ENCODE measurements at places on chromosomes 11 and 22.

DNA sequence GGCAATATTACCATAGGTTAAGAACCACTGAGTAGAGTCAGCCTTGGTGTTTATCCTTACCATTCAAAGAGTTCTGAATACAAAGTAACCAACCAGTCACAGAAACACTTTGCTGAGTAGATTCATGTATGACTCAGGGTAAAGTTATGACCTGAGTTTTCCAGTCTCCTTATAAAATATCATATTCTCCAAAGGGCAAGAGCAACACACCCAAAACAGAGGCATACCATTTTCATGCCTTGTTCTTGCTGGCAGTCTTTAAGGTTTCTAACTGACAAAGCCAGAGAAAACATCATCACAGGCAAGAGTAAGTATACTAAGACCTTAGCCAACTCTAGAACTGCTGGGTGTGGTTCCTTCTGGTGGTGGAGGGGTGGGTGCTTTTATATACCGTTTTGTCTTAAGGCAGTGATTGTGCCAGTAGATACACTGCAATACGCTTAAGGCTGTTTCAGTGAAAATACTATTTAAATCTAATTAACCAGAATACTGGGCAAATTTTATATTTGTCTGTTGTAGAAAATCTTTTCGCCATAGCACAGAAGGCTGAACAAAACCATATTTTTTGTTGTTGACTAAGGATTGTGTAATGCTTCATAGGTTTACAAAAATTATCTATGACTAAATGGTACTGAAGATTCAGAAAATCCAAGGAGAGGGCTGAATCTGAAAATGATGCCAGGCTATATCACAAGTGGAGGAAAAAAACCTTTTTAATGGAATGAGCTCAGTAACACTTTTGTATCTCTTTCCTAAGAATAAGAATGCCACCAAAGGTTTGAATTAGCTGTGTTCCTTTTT, 3.0 kb downstream of the ATL3 start:
- peaks cover 20% of the 10 kb centered on the region for H3K4me1 ChIP-seq
- H3K27me3 ChIP-seq, result no peaks in the 10 kb centered on the region
- no peaks in the 10 kb centered on the region for H3K36me3 ChIP-seq
- H3K27ac ChIP-seq, result peak overlapping the region; percentile 32
- H3K4me3 ChIP-seq, result no peak overlapping the region

- H3K4me1 ChIP-seq, result peaks cover 9% of the 10 kb centered on the region
- no peaks in the 10 kb centered on the region for H3K27me3 ChIP-seq
- DNase-seq, result no peak
- no peak overlapping the region for H3K27ac ChIP-seq
- H3K36me3 ChIP-seq, result no peaks in the 10 kb centered on the region
- H3K4me3 ChIP-seq, result no peak overlapping the region
These were observed 18.1 kb upstream of the SCARF2 start for GRCh38 chr22:20455709-20456063.

GRCh38 chr11:12007769-12008737, at the start of gene DKK3:
DKK3 (minus strand) TSS chr11:12008626; CDS start chr11:12008582, 44 bp downstream.
- peak within 1 kb of the TSS; percentile 73 for H3K4me3 ChIP-seq
- peaks cover 77% of the 10 kb centered on the region for H3K27me3 ChIP-seq
- no peak for DNase-seq
- H3K4me1 ChIP-seq, result peaks cover 4% of the 10 kb centered on the region
- no peaks in the 10 kb centered on the region for H3K36me3 ChIP-seq

- H3K27me3 ChIP-seq, result peaks cover 33% of the 10 kb centered on the region
- DNase-seq, result no peak
- H3K36me3 ChIP-seq, result no peaks in the 10 kb centered on the region
- no peak overlapping the region for H3K27ac ChIP-seq
- H3K4me3 ChIP-seq, result no peak overlapping the region
These were observed 63.9 kb downstream of the PKNOX2 start for GRCh38 chr11:125228445-125228844.

- no peak overlapping the region for H3K27ac ChIP-seq
- no peaks in the 10 kb centered on the region for H3K36me3 ChIP-seq
- H3K4me1 ChIP-seq, result no peaks in the 10 kb centered on the region
- no peak overlapping the region for H3K4me3 ChIP-seq
These were observed 20.5 kb upstream of the HEPHL1 start for GRCh38 chr11:94000659-94001058.

All from natural killer cell treated with Interleukin-12 subunit alpha and Interleukin-12 subunit beta and Interleukin-15 and Interleukin-18, amount 100 ng/mL, for 72 hours (primary cell).